ENCODE measurements at places on chromosomes 4 and X.

DNA sequence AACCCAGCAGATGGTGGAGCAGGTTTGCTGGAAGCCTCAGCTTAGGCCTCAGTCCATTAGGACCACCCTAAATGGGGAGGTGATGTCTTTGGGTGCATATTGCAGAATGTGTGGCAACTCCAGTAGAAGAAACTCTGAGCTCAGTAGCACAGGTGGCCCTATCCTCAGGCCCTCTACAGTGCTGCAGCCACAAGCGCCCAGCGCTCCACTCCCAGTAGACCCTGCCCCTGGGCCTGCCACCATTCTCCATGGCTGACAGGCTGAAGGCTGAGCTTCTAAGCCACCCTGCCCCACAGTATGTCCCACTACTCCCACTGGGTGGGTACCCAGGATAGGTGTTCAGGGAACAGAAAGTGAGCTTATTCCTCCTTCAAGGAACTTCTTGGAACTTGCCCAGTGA, 162.8 kb upstream of the MAMLD1 start:
- DNase-seq, result no peak

DNA sequence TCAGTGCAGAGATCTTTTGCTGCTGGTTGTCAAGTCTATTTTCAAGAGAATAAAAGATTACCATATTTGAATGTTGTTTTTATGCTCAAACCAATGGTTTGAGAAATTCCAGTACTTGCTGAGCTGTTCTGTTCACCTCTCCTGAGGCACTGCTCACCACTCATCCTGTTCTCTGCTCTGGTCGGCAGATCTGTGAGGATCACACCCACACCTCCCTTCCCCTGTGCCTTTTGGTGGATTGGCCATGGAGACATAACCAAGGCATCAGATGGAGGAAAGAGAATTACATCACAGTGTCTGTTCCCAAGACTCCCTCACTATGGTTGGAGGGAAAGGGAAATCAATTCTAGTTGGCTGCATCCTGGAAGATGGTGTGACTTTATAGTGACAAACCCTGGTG, 391.6 kb downstream of the ARHGAP24 start:
- DNase-seq, result no peak

DNA sequence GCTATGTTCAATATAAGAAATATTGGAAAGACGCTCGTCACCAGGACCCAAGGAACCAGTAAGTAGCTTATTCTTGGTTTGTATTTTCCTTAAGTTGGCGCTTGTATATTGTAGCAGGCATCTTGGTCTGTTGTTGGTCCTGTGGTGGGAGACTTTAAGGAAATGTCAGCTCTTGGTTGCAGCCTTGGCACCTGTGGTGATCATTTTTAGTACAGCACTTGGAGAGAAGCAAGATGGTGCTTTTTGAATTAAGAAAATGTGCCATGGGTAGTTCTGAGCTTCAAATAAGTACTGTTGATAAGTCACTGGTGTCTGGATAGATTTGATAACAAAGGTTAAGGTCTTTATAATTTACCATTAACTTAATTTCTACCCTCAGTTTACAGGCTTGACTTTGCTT, 1.1 kb downstream of the RPS3A start:
- no peak for DNase-seq

GRCh38 chr4:168924667-168925066, 85.4 kb downstream of the CBR4 start:
- no peak for DNase-seq

- DNase-seq, result no peak
Observed at GRCh38 chrX:139158256-139158655, 372.3 kb upstream of the F9 start.

GRCh38 chr4:146470604-146471003, 51.1 kb downstream of the SLC10A7 start:
- DNase-seq, result no peak

DNA sequence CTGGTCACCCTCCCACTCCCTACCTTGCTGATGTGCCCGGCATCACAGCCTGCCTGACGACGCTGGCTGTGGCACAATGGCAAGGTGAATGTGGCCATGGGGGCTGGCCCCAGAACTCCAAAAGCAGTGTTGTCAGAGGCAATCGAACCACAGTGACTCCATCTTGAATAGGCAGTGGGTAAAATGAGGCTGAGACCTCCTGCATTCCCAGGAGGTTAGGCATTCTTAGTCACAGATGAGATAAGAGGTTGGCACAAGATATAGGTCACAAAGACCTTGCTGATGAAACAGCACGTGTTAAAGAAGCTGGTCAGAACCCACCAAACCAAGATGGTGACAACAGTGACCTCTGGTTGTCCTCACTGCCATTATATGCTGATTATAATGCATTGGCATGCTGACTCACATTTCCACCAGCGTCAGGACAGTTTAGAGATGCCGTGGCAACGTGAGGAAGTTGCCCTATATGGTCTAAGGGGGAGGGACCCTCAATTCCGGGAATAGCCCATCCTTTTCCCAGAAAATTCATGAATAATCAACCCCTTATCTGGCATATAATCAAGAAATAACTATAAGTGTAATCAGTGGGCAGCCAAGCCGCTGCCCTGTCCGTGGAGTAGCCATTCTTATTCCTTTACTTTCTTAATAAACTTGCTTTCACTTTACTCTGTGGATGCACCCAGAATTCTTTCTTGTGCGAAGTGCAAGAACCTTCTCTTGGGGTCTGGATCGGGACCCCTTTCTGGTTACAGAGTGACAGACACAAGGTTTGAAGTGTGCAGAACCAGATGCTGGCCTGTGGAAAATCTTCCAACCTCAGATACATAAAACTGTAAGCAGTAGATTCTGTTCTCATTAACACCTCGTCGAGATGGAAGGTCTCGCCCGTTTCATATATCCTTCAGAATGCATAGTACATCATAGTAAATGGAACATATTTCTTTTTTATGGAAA, 26.8 kb upstream of the CLDN24 start:
- DNase-seq, result no peak

- DNase-seq, result no peak
Observed at GRCh38 chr4:145709843-145710242, 29.9 kb downstream of the C4orf51 start.

GRCh38 chr4:181043486-181043885, 1199.7 kb upstream of the TENM3 start:
- DNase-seq, result no peak

GRCh38 chr4:167218022-167218608, 16.2 kb downstream of the SPOCK3 start:
- DNase-seq, result no peak

DNA sequence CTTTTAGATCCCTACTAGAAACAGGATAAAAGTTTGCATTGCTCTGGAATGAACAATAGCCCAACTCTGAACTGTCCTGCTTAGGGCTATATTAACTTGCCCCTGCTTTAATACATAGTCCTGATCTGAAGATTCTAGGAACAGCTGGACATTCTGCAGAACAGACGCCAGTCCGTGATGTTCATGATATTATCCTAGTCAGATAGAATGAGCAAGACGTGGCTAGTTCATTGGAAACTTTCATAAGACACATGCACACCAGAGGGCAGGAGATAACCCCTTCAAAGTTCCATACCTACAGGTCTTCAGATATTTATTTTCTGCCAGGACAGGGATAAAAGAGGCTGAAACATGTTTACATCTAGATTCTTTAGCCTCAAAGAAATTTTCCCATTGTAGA, 75.5 kb upstream of the CLNK start:
- no peak for DNase-seq

GRCh38 chrX:151538190-151539122, 25.0 kb upstream of the PASD1 start:
- no peak for DNase-seq

Measured in HuH-7 (cell line).